ENCODE measurements at places on chromosomes 13 and 19. TPM values are rescaled to one million over a fixed set of nuclear protein-coding genes. Genes with fewer than 3 reads are reported as not detected.

Gene ZIC2
- total RNA-seq: not detected

Gene PHF11
- 34.8 TPM for total RNA-seq

Gene GNG7
- total RNA-seq: 13.3 TPM

Gene KLK3
- not detected for total RNA-seq

Gene ZNF615
- total RNA-seq: 14.3 TPM

Gene RYR1
- 4.0 TPM for total RNA-seq

Gene PRTN3
- total RNA-seq: 1.2 TPM

Gene ZIM2
- total RNA-seq: 1.2 TPM

Gene TLE6
- total RNA-seq: 0.91 TPM

Gene PGLYRP2
- total RNA-seq: not detected

Gene ZNF491
- 2.5 TPM for total RNA-seq

Gene DPY19L3
- total RNA-seq: 13.6 TPM

Gene TEKTIP1
- not detected for total RNA-seq

Gene CALR3
- total RNA-seq: not detected

Gene BRME1
- total RNA-seq: 1.1 TPM
